ENCODE measurements at places on chromosomes 2 and 18.

DNA sequence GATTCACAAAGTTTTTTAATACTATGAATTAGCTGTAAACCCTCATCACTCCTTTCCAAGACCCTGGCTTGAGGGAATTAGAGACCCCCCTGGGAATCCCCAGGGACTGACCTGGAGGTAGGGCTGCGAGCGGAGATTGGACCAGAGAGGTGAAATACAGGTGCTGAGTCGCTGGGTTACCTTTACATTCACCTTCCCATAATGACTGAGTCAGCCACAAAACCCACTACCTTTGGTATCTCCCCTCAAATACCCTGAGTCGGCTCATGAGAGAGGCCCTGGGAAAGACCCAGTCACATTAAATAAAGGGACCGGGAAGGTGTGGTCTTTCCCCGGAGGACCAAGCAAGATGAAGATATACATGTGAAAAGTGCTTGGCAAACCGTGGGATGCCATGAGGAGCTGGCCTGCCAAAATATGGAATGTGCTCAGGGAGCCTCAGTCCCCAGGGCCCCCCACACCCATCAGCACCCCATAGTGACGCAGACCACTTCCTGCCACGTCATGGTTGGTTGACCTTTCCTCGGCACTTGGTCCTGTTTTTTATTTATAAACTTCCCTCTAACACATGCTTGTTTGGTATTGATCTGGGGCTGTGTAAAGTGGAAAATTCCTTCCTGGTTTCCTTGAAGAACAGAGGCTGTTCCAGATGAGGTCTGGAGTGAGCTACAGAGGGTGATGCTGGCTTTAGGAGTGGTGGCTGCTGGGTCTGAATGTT is 51.4 kb downstream of the IL1RL2 start:
- no peak for DNase-seq

GRCh38 chr2:128771401-128771800 is 452.7 kb upstream of the HS6ST1 start:
- DNase-seq = no peak

GRCh38 chr18:21272016-21272579 is 30.1 kb downstream of the GREB1L start:
- DNase-seq = no peak

DNA sequence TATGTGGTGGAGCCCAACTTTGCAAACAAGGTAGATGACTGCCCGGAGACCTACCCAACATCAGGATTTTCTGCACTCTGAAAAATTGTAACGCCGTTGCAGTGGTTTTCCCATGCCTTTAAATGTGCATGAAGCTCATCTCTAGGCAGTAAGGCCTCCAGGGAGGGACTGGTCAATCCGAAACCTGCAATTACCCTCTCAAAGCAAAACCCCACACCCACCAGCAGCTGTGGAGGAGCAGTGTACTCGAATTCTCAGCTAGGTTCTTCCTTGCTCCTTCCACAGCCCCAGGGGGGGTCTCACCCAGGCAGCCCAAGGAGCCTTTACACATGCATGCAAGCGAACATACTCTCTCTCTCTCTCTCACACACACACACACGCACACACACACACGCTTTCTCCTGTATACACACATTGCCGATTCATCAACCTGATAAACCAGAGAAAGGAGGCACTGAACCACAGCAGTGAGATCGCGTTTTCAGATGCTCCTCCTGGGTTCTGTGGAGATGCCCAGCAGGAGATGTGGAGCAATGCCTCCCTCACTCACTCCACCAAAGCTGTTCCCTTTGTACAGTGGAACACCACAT is 109.2 kb downstream of the VIT start:
- DNase-seq = no peak

- DNase-seq = no peak
Observed at GRCh38 chr2:77608510-77608909, 86.3 kb upstream of the LRRTM4 start.
